ENCODE measurements at places on chromosomes 13 and 19.

DNA sequence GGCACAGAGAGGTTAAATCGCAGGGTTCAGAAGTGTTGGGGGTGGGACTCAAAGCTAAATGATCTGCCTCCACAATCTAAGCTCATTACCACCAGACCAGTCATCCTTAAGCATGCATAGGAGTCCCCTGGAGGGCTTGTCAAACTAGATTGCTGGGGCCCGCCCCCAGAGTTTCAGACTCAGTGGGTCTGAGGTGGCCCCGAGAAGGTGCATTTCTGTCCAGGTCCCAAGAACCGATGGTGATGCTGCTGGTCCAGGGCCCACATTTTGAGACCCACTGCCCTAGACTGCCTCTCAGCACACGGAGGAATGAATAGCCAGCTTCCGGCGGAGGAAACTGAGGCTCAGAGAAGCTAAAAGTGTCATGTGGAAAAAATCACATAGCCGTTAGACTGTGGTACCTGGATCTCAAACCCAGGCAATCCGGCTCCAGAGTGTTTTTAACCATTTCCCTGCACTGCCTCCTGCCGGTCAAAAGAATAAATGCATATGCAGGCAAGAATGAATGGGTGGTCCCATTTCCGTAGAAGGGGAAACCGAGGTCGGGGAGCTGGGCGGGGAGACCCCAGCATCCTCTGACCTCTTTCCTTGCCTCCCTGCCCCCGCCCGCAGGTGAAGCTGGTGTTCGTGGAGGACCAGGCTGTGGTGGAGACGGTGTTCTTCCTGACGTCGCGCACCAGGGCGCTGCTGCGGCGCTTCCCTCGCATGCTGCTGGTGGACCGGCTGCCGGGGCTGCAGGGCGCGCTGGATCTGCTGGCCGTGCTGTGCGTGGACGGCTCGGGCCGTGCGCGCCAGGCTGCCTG is 23.8 kb downstream of the ZSWIM9 start:
- peak; percentile 78 for DNase-seq

DNA sequence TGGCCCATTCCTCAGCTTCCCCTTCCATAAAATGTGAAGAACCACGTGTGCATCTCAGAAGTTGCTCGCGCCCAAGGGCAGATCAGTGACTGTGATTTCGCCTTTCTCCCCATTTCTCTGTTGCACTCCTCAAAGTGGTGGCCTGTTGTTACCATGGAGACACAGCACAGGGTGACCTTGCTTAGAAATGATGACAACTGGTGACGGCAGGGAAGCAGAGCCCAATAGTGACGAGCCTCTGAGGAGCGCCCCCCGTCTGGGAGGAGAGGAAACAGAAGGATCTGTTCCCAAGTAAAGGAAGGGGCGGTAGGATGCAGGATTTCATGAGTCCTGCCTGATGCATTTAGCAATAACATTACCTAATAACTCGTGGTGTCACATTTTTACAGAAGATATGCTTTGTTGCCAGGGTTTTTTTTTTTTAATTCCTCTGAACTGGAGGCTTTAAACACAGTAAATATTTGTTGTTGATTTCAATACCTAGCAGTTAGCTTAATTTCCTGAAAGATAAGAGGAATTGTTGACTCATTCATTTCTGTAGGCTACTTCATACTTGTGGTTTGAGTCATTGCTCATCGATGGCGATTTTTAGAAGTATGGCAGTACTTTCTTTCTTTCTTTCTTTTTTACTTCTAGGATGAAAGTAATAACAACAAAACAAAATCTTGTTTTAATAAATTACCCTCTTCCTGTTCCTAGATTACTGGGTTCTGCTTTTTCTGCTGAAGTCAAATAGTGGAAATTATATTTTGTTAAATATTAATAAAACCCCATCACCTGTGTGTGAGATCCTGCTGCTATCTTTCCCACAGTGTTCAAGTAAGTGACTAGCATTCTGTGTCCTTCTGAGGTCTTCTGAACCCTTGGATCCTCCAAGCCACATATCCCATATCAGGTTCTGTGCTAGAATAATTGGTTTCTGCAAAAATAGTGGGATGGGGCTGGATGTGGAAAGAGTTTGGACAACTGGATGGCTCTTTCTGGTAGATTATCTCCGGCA is 36.0 kb downstream of the MBNL2 start:
- peak; percentile 56 for DNase-seq

- DNase-seq = no peak
These were observed 1.2 kb downstream of the PPP1R37 start for GRCh38 chr19:45094137-45094536.

DNA sequence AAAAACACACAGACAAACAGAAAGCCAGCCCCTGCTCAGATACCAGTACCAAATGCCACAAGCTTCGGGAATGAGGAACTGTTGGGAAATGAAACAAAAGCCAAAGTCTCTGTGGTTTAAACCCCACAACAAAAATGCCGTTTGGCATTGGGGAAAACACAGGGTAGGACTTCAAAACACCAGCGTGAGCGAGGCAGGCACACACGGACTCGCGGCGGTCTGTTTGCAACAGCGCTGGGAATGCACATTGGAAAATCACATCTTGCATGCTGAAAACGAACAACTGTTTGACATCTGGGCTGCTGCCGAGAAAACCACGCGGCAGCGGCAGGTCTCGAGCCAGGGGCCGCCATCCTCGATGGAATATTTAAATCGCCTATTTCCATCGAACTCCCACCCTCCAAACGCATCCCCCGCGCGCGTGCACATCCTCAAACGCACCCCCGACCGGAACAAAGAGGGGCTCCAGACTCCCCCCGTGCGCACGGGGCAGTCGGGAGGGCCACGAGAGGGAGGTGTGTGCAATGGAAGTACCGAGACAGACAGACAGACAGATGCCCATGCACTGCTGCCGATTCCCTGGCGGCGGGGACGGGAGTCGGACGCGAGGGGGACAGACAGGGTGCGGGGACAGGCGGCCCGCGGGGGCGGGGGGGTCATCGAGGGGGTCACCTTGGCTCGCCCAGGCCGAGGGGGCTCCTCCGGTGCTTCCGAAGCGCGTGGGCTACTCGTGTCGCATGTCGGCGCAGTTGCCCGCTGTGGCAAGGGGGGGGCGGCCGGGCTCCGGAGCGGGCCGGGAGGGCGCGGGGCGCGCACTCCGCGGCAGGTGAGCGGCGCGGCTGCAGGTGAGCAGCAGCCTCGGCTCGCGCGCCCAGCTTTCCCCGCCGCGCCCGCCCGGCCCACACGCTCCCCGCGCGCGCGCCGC is at the start of gene GPR12:
GPR12 (minus strand) TSS at position 880 of the 925 bp plus-strand sequence. CDS start 959 bp downstream, outside the sequence.
- DNase-seq = no peak

- no peak for DNase-seq
These were observed 65.1 kb downstream of the CHST8 start for GRCh38 chr19:33686687-33687480.

- DNase-seq = no peak
These were observed 560 bp upstream of the FAM83E start for GRCh38 chr19:48615231-48616040.

DNA sequence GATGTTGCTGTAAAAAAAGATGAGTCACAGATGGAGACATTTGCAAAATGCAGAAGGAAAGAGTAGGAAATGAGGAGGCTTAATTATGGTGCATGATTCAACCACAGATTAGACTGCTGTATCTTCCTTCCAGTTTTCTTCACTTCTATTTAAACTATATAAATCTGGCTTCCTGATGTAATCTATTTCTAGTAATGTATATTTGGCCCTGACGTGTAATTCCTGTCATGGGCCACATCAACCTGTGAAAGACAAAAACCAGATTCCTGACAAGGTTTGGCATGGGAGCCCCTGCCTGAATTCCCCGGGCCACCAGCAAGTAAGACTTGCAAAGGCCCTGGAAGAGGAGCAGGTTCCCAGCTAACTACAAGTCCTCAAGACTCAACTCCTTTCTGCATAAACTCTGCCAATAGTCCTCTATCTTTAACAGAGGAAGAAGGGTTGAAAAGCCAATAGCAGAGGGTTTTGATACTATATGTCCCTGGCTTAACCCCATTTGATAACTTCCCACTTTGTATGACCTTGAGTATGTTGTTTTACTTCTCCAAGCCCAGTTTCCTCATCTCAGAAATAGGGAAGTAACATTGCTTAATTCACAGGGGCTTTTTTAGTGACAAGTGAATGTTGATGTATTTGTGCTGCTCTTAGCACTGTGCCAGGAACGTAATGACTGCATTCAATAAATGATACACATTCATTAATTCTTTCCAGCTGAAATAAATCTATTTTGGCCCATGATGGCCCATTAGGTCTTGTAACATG is 172.7 kb downstream of the SPRY2 start:
- DNase-seq = no peak

- DNase-seq = no peak
These were observed 48.2 kb upstream of the N4BP2L1 start for GRCh38 chr13:32476021-32476731.

GRCh38 chr19:42199440-42200115 is 17.9 kb downstream of the DEDD2 start:
- DNase-seq = peak; percentile 86
